CD4-positive, alpha-beta T cell treated with Interleukin-10 for 1 hour (primary cell): ENCODE measurements at places on chromosomes 5 and 9.

GRCh38 chr5:32559921-32560320, 25.4 kb upstream of the SUB1 start:
- no peak for DNase-seq

GRCh38 chr5:81601919-81602318, 149.0 kb downstream of the SSBP2 start:
- no peak for DNase-seq

GRCh38 chr5:117118499-117118898, 543.9 kb upstream of the SEMA6A start:
- DNase-seq = no peak

DNA sequence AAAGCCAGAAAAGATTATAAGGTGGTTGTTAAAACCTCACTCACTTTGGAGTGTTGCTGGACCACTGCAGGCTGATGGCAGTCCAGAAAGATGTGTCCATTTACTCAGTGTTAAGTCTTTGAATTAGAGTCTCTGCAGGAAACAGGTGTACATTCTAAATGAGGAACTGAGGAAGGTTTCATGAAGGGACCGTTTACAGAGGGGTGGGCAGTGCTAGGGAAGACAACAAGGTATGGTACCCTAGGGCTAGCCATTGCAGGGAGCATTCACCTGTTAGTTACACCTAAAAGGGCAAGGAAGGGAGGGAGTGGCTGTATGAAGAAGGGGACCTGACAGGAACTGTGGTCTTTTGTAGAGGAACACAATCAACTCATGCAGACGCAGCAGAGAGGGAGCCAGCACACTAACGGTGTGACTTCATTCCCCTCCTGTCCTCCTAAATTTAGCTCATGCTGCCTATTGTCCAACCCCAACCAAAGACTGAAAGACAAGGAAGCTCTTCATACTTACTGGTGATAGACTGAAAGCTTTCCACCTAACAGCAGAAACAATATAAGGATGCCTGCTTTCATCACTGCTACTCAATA, 32.2 kb upstream of the PAX5 start:
- no peak for DNase-seq

- no peak for DNase-seq
Observed at GRCh38 chr5:145072889-145073288, 762.3 kb downstream of the PRELID2 start.

DNA sequence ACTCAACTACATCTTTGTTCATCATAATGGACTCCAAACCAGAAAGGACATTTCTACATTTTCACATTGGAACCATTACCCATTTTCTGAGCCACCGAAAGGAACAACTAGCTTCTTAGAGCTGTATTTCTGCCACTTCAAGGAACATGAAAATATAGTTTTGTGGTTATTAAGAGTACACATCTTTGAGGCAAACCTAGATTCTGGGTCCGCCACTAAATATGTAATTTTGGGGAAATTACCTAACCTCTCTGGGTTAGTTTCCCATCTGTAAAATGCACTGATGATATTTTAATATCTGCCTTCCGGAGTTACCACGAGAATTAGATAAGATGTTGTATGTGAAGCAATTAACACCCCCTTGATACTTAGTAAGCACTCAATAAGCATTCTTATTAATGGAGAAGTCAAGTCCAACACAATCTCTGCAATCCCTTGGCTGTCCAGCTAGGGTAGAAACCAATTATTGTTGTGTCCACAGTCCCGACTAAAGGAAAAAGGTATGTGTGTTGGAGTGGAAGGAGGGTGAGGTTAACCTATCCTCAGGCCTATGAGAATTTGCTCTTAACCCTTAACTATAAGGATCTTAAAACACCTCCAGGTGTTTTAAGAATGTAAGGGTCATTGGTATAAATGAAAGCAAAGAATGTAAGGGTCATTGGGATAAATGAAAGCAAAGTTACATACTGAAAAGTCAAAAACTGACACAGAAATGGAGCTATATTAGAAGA, 94.0 kb upstream of the PTGER4 start:
- no peak for DNase-seq

- no peak for DNase-seq
Observed at GRCh38 chr5:138949988-138950387, 74.9 kb upstream of the LRRTM2 start.
